ENCODE measurements at places on chromosomes 3 and 15.
A peak's percentile ranks its signal among the peaks of the same experiment; 100 is the strongest.

DNA sequence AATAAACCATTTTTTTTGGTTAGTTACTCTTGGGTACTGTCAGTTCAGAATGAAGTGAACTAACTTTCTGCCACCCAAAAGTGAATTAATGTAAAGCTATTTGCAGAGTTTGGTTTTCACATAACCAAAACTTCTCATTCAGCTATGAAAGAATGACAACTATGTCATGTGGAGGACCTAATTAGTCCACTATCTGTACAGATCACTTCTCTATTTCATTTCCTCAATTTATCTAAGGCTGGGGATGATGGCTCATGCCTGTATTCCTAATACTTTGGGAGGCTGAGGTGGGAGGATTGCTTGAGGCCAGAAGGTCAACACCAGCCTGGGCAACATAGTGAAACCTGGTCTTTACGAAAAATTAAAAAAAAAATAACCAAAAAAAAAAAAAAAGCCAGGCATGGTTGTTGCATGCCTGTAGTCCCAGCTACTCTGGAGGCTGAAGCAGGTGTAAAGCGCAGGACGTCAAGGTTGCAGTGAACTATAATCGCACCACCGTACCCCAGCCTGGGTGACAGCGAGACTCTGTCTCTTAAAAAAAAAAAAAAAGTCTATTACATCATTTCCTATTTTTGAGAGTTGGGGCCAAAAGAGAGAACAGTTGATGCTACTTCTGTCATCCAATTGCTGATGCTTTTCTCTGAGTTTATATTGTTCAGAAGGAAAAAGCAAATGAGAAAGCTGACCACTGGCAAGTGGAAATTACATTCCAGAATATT, 8.7 kb downstream of the HYPK start:
- no peak for DNase-seq

DNA sequence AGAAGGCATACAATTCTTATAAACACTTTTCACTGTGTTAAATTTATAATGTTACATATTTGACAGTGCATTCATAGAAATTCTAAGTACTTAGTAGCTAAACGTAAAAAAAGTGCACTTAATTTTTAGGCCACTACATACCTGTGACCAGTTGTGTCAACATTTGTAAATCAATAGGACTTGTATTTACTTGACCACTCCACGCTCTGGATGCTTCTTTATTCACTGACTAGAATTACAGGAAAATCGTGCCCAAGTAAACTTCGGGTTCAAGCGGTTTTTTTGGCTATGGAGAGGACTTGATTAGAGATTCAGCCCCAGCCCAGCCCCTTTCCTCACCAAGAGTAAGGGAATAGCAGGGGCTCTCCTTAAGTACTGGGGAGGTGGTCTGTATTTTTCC, 21.8 kb downstream of the WDR53 start:
- DNase-seq = no peak

GRCh38 chr15:79282371-79283251, at the start of gene ANKRD34C:
Gene ANKRD34C, plus strand, starts transcription at chr15:79282722. Its CDS starts 10,563 bp downstream, at chr15:79293285.
- no peak for DNase-seq

- no peak for DNase-seq
Observed at GRCh38 chr3:184008161-184008560, 9.5 kb downstream of the ABCC5 start.

DNA sequence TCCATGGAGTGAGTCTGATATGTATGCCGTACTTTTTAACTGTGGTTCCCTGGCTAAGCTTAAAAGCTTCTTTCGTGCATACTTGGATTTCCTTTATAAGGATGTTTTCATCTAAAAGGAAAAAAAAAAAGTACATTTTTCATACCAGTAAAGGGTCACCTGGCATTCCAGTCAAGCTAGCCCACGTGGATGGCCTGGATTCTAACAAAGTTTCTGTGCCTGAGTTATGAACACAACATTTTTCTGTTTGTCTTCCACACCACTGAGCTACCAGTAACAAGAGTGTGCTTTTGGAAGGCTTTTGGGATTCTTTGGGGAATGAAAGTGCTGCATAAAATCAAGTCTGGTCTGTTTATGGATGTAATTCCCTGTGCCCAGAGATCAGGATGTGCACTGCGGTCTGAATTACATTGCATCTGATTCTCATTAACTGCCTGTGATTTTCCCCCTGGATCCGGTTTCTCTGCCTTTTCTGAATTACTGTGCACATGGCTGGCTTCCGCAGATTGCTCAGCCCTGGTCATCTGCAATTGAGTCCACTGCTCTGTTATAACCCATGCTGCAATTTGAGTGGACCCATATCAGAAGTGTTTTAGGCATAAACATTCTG, 38.2 kb upstream of the MAGI1 start:
- no peak for DNase-seq

- DNase-seq = no peak
Observed at GRCh38 chr3:104291878-104292277, 1074.8 kb upstream of the ALCAM start.

- no peak for DNase-seq
Observed at GRCh38 chr3:196643201-196643749, 3.8 kb downstream of the NRROS start.

GRCh38 chr3:193788189-193788991, 195.4 kb downstream of the OPA1 start:
- peak; percentile 63 for DNase-seq

DNA sequence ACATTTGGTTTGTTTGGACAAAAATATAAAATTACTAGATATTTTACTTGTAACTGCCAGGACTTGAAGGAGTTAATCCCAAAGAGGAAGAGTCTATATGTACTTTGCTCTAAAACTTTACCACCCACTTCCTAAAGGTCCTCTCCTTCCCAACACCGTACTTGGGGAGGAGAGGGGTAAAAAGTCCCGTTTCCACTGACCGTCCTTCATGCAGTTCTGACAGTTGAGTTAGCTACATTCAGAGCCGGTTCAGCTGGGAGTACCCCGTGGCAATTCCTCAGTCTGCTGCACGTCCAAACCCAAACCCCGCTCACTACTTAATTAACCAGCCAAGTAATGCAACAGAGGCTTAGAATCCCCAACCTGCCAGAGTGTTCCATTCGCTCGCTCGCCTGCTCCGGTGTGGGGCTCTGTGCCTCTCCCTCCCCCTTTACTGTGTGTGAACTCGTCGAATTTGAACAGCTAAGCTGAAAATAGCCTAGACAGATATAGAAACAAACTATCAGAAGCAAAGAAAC, 519.7 kb downstream of the FOXP1 start:
- DNase-seq = no peak

DNA sequence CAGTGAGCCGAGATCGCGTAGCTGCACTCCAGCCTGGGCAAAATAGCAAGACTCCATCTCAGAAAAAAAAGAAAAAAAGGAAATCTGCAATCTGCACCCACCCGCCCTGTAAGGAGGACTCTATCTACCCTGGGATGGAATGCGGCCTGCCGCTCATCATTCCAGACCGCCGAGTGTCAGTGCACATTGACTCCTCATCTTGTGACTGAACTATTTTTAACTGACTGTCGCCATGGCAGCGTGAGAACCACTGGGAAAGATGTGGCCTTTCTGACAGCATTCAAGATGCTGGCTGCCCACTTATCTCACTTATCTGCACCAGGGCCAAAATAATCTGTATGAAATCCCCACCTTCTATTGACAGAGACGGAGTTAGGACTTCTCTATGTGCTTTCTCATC, 38.8 kb upstream of the ANKRD34C start:
- no peak for DNase-seq

DNA sequence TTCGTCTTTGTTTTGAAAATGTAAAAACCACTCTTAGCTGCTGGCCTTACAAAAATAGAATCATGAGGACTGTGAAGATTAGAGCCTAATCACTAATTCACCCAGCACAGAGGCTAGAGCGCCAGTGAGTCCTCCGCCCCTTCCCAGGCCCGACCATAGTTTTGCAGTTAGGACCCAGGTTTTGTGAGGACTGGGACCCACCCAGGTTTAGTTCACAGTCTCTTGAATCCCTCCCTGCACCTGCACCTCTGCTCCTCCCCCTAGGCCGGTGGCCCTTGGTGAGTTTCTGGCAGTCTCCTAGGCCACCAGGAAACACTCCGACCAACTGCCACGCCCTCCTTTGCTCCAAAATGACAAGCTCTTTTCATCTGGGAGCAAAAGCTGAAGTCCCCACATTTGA, 136.0 kb upstream of the CCDC54 start:
- DNase-seq = no peak

GRCh38 chr3:129036222-129037092, 24.1 kb upstream of the GP9 start:
- no peak for DNase-seq

- no peak for DNase-seq
Observed at GRCh38 chr3:160801386-160802118, 45.5 kb downstream of the PPM1L start.

DNA sequence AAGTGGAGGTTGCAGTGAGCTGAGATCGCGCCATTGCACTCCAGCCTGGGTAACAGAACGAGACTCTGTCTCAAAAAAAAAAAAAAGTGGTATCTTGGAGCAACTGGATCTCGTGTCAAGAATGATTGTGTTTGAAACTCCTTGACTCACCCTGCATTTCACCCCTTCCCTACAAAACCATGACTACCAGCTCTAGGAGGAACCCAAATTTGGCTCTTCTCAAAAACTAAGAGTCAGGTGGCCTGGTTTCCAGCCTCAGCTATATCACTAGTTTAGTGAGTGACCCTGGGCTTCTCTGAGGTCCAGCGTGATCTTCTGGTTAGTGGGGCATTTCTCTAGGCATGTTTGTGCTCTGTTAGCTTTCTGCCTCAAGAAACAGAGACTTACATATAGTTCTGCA, 222.1 kb downstream of the FAM43A start:
- no peak for DNase-seq

DNA sequence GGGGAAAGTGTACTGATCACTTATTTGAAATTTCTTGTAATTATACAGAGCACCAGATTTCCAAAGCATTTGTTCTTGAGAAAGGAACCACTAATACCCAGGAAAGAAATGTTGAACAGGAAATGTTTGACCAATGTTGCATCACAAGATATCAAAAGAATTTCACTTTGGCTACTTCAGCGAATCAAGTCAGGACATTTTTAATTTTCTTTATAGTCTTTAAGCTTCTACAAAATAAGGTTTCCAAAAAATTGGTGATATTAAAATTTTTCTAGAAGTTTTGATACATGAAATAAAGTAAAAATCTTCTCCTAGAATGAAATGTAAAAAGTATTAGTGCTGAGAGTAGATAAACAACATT, 421.9 kb downstream of the MECOM start:
- no peak for DNase-seq

- DNase-seq = no peak
Observed at GRCh38 chr3:25178672-25179071, 249.4 kb upstream of the RARB start.

- DNase-seq = no peak
Observed at GRCh38 chr15:89648106-89649012, 6.9 kb downstream of the KIF7 start.

Measured in NCI-H2107 (cell line).